ENCODE measurements at places on chromosomes 6 and 20.

DNA sequence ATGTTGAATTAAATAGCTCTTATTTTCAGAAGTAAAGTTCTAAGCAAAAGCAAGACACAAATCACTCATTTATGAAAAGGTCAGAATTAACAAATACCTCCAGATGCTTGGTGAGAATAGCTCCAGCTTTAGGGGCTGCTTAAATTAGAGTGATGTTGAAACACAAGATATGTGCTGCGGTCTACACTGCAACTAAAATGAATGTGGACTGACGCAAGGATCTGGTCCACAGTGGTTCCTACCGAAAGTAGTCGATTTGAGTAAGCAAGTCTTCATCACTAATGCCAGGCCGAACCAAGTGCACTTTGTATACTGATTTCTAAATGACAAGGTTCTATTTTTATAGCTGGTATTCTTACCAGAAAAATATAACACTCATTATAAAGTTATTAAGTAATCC lies 96.3 kb downstream of the PRDM1 start:
- no peak for DNase-seq

GRCh38 chr6:70527071-70527737 lies 39.5 kb upstream of the SDHAF4 start:
- no peak for DNase-seq

- DNase-seq: no peak
Measured at GRCh38 chr6:72032086-72032485, 145.7 kb downstream of the RIMS1 start.

GRCh38 chr6:15129887-15130286 lies 116.0 kb upstream of the JARID2 start:
- DNase-seq: no peak

- DNase-seq: no peak
Measured at GRCh38 chr6:157840261-157840660, 17.2 kb downstream of the SNX9 start.

DNA sequence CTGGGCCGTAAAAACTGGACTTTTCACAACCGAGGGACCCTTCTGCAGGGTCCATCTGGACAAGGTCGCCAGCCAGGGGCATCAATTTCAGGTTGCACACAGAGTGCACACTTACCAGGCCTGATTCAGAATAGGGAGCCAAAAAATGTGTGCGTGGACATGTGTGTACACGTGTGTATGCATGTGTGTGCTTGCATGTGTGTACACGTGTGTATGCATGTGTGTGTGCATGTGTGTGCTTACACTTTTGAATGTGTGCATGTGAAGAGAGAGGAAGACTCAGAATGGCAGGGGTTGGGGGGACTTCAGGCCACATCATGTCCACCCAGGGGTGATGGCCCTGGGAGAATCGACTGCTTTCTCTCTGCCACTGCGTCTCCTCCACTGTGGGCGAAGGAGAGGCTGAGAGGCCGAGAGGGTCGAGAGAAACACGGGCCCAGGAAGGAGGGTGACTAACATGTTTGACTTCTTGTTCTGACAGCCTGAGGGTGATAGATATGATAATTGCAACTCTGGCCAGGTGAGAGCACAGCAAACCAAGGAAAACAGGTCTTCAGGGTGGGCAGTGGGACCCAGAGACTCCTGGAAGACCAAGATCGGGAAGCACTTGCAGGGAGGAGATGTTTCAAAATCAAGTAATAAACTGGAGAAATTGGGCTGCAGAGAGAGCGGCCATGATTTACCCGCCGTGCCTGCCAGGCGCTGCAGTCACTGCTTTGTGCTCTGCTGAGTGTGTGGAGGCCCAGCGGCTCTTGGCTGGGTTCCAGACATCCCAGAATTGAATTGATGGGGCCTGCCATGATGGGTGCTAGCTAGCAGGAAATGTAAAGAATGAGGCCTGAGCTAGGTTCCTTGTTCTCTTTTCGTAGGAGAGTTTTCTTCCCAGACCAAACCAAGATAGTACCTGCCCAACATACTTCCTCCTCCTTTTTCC lies 310.8 kb downstream of the QKI start:
- DNase-seq: no peak

GRCh38 chr6:145283856-145284255 lies 451.5 kb downstream of the EPM2A start:
- no peak for DNase-seq

- no peak for DNase-seq
Measured at GRCh38 chr20:6663751-6664388, 103.6 kb upstream of the BMP2 start.

DNA sequence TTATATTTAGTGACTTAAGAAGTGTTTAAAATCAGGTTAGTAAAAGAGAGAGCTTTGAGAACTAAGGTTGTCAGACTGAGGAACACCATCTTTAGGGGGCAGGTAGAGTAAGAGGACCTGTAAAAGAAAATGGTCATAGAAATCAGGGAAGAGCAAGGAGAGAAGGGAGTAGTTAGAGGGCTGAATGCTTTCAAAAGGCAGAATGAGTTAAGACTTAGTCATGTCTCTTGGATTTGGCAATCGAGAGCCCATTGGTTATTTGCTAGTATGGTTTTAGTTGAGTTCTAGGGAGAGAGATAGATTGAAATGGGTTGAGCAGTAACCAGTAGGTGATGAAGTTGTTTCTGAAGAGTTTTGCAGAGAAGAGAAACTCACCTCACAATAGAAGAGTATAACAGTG lies 51.1 kb downstream of the RALGAPB start:
- no peak for DNase-seq

GRCh38 chr6:123940551-123940950 lies 136.9 kb downstream of the NKAIN2 start:
- no peak for DNase-seq

GRCh38 chr6:109660526-109661320 lies 30.3 kb downstream of the AK9 start:
- DNase-seq: no peak

- no peak for DNase-seq
Measured at GRCh38 chr6:31116661-31117385, 2.2 kb downstream of the PSORS1C1 start.

DNA sequence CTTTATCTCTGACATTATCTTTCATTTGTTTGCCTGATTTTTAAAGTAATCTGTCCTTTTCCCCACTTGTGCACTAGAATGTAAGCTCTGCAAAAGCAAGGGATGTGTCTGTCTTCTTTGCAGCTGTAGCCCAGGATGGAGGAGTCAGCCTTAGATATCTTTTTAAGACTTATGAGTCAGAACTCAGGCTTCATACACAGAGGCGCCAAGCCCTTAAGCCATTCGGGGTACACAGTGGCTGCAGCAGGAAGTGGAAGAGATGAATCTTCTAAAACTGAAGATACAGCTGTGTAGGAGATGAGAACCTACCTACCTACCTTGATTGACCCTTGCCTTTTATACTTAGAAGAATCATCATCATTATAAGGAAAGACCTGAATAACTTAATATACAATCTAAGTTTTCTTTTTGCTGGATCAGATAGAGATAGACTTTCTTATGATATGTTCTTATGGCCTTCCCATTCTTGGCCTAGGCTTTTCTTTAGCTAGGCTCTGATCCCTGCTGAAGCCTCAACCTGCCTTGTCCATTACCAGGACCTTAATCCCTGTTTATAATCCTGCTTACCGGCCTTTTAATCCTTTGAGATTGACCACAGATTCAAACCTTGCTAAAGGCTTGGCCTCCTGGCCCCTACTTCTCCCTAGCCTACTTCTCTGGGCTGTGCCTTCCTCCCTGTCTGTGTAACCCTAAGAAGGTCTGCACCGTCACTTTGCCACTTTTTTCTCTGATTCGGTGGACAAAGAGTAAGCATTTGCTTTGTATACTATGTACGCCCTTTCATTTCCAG lies 304.5 kb downstream of the PRL start:
- DNase-seq: no peak

DNA sequence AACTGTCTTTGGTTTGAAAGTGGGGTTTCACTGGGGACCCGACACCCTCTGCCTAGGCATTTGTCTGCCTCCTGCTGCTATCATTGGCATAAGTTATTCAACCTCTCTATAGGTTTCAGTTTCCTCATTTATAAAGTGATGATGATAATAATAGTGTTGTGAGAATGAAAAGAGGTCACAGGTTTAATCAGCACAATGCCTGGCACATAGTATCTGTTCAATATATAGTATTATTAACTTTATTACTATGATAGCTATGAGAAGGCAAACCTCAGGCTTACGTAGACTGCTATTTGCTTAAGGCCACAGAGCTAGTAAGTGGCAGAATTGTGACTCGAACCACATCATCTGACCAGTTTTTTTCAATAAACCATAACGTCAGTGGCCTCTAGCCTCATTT lies 256.8 kb downstream of the CDKAL1 start:
- DNase-seq: no peak

DNA sequence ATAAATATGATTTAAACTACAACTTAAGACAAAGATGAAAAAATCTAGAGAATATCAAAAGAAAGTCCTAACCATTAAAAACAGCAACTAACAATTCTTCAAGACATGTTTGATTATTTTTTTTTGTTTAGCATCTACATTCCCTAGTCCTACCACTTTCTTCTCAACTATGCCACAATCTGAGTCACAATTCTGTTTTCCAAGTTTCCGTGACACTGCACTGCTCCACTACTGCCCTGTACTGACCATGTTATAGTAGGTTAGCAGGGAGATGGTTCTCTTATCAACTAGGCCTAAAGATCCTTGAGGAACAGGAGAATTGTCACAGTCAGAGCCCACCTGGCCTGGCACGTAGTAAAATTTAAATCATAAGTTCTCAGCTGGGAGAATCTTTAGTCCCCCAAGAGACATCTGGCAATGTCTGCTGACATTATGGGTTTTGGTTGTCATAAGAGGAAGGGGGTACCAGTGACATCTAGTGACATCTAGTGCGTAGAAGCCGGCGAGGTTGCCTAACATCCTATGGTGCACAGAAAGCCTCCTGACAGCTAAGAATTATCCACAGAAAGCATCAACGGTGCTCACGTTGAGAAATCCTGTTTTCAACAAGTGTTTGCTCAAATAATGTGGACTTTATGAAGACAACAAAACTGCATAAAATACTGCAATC lies 100.5 kb downstream of the PDE10A start:
- DNase-seq: no peak

GRCh38 chr6:72704979-72705378 lies 83.1 kb downstream of the KCNQ5 start:
- no peak for DNase-seq

GRCh38 chr6:139457476-139457875 lies 83.0 kb upstream of the CITED2 start:
- DNase-seq: no peak

DNA sequence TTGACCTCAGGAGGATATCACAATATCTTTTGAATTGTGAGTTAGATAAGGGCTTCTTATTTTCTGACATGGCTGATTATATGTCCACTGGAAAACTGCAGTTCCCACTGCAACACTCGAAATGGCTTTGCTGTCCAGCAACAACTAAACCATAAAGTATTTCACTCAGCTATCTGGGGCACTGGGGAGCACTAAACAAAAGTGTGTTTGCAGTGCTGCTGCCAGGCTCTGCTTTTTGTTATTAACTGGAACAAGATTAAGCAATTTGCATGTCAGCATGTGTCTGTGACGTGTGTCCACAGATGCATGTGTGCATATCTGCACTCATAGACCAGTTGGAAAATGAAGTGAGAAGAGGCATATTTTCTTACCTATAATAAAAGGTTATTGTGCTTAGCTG lies 107.8 kb upstream of the CCN2 start:
- no peak for DNase-seq

DNA sequence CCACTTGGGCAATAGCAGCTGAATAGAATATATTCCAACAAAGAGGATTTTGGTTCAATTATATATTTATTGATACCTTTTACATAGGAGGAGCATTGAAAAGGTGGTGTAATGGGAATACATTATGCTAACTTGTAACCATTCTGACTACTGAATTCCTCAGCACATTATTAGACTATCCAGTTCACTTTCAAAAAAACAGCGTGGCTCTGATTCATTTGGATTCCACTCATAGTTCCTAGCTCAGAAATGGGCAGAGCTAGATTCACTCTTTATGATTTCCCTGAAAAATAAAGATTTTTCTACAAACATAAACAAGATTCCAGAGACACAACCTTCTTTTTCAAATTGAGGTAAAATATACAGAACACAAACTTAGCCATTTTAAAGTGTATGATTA lies 9.2 kb upstream of the TRERF1 start:
- DNase-seq: no peak

DNA sequence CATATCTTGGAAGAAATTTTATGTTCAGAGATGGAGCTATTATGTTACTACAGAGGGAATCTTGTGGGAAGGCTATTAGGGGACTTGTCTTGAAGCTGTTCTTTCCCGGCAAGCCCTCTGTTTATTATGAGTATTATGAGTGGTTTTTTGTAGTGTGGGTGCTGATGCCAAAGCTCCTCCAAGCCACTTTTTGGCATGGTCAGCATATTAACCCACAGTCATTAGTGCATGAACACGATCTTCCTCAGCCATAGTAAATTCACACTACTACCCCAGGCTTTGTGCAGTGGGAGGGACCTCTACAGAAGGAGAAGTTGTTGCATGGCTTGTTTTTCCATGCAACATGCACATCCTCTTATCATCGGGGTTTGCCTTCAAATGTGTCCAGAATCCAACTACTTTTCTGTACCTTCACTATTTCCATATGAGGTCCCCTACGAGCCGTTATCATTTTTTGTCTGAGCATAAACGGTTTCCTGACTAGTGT lies 6.5 kb upstream of the BMP6 start:
- DNase-seq: no peak

GRCh38 chr6:26531897-26532296 lies 6.3 kb upstream of the HMGN4 start:
- no peak for DNase-seq

DNA sequence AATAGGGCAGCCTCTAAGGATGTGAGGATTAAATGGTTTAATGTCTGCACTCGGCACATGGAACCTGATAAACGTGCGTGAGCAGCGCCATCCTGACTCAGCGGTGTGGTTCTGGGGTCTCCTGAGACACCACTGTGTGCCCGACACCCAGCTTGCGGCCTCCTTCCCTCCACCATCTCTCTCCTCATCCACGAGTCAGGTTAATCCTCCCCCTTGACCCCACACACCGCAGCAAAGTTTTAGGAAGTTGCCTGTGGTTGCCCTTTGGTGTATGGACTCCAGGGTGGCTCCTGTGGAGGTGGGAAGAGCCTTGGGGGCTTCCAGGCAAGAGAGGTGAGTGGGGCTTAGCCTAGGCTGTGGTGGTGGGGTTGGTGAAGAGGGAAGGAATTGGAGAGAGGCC lies 68.2 kb downstream of the PHACTR3 start:
- no peak for DNase-seq

DNA sequence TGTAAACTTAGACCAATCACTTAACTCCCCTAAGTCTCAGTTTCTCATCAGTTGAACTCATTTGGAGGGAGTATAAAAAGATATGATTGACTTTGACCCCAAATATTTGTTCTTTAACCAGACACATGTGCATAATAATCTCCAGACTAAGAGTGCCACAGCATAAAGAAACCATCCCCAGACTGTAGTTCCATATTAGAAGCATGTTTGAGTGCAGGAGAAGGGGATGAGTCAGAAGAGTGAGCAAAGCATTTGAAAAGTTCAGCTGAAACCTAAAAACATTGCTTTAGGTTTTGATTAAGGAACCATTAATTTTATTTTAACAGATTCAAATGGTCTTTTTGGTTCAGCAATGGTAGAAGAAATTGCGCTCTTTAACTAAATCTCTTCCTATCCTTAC lies 654.8 kb downstream of the UTRN start:
- no peak for DNase-seq

All from stimulated activated CD4-positive, alpha-beta T cell treated with anti-CD3 and anti-CD28 coated beads, Interleukin-15, amount 100 ng/mL, for 1 hour (primary cell).